ENCODE measurements at places on chromosomes 13 and 19.
A peak's percentile ranks its signal among the peaks of the same experiment; 100 is the strongest.

DNA sequence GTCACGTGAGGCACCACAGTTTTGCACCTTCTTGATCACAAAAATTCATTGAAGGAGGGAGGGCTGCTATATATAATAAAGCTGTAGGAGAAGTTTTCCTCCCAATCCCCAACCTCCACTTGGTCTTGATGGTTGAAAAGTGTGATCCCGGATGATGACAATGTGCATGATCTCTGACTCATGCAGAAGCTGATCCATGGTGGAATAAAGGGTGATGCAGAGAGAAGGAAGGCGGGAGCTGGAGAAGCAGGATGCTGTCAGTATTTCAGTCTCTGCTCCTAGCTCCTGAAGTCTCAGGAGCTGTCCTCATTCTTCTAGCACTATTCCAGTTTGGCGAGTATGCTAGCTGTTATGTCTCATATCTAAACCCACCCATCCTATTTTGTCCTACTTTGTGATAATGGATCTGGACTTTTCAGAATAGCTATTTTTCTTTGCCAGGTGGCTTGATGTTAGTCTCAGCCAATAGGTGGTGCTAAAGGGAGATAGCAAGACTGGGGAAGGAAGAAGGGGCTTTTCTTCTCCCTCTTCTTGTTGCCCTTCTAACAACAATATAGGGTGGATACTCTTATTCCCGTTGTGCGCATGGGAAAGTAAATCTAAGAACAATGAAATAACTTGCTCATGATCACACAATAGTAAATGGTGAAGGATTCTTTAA, 65.6 kb upstream of the HTR2A start:
- DNase-seq = no peak

DNA sequence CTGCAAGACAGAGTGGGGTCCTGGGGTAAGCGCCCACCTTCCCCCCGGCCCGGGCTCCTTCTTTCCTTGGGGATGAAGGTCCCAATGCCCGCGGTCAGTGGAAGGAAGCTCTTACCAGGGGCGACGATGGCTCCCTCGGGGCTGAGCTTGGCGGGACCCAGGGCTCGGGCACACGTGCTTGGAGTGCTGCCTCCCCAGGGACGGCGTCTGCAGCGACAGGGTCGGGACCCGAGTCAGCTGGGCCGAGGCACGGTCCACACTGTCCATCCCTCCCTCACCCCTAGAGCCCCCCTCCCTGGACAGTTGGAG, 3.5 kb downstream of the JSRP1 start:
- DNase-seq = no peak

DNA sequence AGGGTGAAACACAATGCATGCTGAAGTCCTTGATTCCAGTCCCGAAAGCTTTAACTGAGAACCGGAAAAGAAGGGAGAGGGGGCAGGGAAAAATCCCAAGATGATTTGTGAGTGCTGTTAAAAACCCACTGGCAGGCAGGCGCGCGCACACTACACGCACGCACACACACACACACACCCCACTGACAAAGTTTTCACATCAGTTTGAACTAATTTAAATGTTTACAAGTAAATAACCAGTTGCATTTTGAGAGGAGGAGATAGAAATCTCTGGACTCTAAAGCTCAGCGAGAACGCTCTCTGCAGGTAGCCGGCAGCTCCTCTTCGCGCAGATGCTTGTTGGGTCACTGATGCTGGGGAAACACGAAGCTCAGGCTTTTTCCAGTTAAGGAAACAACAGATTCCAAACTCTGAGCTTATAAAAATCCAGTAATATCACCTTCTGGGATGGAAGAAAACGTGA, 818 bp upstream of the SLITRK1 start:
- no peak for DNase-seq

DNA sequence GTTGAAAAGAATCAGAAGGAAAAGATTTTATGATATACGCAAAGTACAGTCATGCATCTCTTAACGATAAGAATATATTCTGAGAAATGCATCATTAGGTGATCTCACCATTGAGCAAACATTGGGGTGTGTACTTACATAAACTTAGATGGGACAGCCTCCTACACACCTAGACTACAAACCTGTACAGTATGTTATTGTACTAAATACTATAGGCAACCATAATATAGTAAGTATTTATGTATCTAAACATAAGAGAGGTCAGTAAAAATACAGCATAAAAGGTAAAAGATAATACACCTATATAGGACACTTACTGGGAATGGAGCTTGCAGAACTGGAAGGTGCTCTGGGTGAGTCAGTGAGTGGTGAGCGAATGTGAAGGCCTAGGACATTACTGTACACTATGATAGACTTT, 254.6 kb downstream of the SPRY2 start:
- DNase-seq = peak; percentile 12

Data from T47D (cell line).